Psoas muscle (tissue), 8 donors: ENCODE measurements at places on chromosomes 7 and 10. TPM values are rescaled to one million over a fixed set of nuclear protein-coding genes. Genes with fewer than 3 reads are reported as not detected.

TMEM140 gene
- 106 TPM for total RNA-seq

POLR2J2 gene
- 3.8 TPM for total RNA-seq

GPR15LG gene
- total RNA-seq: not detected

DOCK4 gene
- 7.1 TPM for total RNA-seq

OIT3 gene
- not detected for total RNA-seq

ACHE gene
- 32.7 TPM for total RNA-seq

LYZL2 gene
- not detected for total RNA-seq
